ENCODE measurements at places on chromosomes 11 and 22. TPM values are rescaled to one million over a fixed set of nuclear protein-coding genes. Genes with fewer than 3 reads are reported as not detected.
A peak's percentile ranks its signal among the peaks of the same experiment; 100 is the strongest.

The GAB4 gene
- not detected for total RNA-seq

The HEPHL1 gene
- total RNA-seq = not detected

The MMP8 gene
- 0.86 TPM for total RNA-seq

The LRRC74B gene
- not detected for total RNA-seq

The CARD18 gene
- not detected for total RNA-seq

The PIWIL4 gene
- 0.71 TPM for total RNA-seq

The RAB3IL1 gene
- total RNA-seq = 3.8 TPM

The RELT gene
- 1.1 TPM for total RNA-seq

The ASRGL1 gene
- total RNA-seq = 3.2 TPM

The DEAF1 gene
- total RNA-seq = 15.2 TPM

DNA sequence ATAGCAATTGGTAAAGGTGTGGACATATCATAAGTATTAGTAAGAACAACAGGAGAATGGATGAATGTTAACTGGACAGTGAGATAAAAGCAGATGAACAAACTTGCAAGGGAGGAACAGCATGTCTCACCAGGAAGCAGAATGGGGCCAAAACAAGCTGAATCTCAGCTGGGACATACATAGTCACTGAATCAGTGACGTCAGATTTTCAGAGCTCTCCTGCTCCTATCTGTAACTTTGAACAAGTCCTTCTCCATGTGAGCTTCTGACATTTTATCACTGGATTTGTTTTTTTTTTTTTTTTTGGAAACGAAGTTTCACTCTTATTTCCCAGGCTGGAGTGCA lies 118.7 kb downstream of the BBOX1 start:
- no peaks in the 10 kb centered on the region for H3K27me3 ChIP-seq
- no peak overlapping the region for H3K4me3 ChIP-seq
- DNase-seq = no peak
- no peaks in the 10 kb centered on the region for H3K36me3 ChIP-seq
- H3K27ac ChIP-seq = no peak overlapping the region

GRCh38 chr11:47104261-47104950 lies 72.3 kb downstream of the ARFGAP2 start:
- no peak overlapping the region for H3K27ac ChIP-seq
- DNase-seq = no peak
- no peaks in the 10 kb centered on the region for H3K27me3 ChIP-seq
- H3K4me3 ChIP-seq = no peak overlapping the region
- no peaks in the 10 kb centered on the region for H3K4me1 ChIP-seq

- no peak overlapping the region for H3K27ac ChIP-seq
- DNase-seq = no peak
- H3K27me3 ChIP-seq = no peaks in the 10 kb centered on the region
- no peaks in the 10 kb centered on the region for H3K4me1 ChIP-seq
- H3K4me3 ChIP-seq = no peak overlapping the region
Observed at GRCh38 chr11:35272391-35272902, 133.5 kb downstream of the CD44 start.

DNA sequence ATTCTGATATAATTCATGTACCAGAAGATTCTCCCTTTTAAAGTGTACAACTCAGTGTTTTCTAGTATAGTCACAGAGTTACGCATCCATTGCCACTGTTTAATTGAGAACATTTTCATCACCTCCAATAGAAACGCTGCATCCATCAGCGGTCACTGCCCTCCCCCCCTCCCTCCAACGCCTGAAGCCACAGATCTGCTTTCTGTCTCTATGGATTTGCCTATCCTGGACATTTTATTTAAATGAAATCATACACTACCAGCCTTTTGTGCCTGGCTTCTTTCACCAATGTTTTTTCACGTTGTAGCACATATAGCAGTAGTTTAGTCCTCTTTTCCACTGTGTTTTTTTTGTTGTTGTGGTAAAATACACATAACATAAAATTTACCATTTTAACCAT lies 22.8 kb downstream of the TCP11L1 start:
- no peaks in the 10 kb centered on the region for H3K4me1 ChIP-seq
- H3K27ac ChIP-seq = no peak overlapping the region
- no peak overlapping the region for H3K4me3 ChIP-seq

DNA sequence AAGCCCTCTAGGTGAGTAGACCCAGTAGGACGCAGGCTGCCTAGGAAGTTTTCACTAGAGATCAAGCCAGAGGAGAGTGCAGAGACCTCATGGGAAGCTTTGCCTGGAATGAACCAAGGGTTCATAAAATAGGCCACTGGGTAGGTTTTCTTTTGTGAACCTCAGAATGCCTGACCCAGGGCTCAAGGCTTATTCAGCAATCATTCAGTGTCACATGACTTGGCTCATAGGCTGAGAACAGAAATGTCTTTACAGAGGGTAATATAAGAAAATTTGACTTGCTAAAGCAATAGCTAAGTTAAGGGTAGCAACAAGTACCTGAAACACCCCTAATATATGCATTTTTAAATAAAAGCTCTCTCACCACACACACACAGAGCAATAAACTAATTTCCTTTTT lies 132.6 kb downstream of the RAB38 start:
- no peak for DNase-seq
- no peaks in the 10 kb centered on the region for H3K36me3 ChIP-seq
- no peaks in the 10 kb centered on the region for H3K4me1 ChIP-seq
- no peak overlapping the region for H3K4me3 ChIP-seq
- H3K27ac ChIP-seq = no peak overlapping the region
- H3K27me3 ChIP-seq = no peaks in the 10 kb centered on the region

- no peak overlapping the region for H3K27ac ChIP-seq
- DNase-seq = no peak
- no peaks in the 10 kb centered on the region for H3K27me3 ChIP-seq
Observed at GRCh38 chr22:45882881-45883810, 93.8 kb downstream of the WNT7B start.

DNA sequence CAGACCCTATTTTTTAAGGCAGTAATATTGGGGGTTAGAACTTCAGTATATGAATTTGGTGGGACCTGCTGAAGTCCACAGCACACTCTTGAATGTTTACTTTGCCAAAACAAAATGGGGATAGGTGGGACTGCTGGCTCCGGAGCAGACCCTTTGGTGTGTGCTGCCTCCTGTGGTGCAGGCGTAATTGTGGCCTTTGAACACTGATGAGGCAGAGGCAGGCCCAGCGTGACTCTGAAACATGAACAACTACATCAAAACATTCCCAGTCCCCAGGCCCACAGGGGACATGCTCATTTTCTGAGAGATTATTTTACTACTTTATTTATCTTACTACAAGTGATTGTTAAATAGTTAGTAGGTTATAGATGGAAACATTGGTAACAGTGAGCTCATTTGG lies 225.0 kb upstream of the TBCEL start:
- H3K4me3 ChIP-seq = no peak overlapping the region
- H3K27me3 ChIP-seq = no peaks in the 10 kb centered on the region
- H3K4me1 ChIP-seq = no peaks in the 10 kb centered on the region
- no peaks in the 10 kb centered on the region for H3K36me3 ChIP-seq
- H3K27ac ChIP-seq = no peak overlapping the region

- H3K27ac ChIP-seq = no peak overlapping the region
- peak; percentile 58 for DNase-seq
- no peaks in the 10 kb centered on the region for H3K36me3 ChIP-seq
- H3K27me3 ChIP-seq = no peaks in the 10 kb centered on the region
- no peak overlapping the region for H3K4me3 ChIP-seq
Observed at GRCh38 chr11:49995565-49995964, 13.2 kb upstream of the OR4C12 start.

GRCh38 chr11:66478729-66479393 lies 1.4 kb upstream of the DPP3 start:
- no peaks in the 10 kb centered on the region for H3K27me3 ChIP-seq
- H3K36me3 ChIP-seq = no peaks in the 10 kb centered on the region
- no peak for DNase-seq
- H3K27ac ChIP-seq = no peak overlapping the region

- H3K27me3 ChIP-seq = no peaks in the 10 kb centered on the region
- no peak overlapping the region for H3K27ac ChIP-seq
- no peaks in the 10 kb centered on the region for H3K4me1 ChIP-seq
- DNase-seq = no peak
- H3K4me3 ChIP-seq = no peak overlapping the region
Observed at GRCh38 chr22:50071432-50072166, 13.5 kb upstream of the TTLL8 start.

DNA sequence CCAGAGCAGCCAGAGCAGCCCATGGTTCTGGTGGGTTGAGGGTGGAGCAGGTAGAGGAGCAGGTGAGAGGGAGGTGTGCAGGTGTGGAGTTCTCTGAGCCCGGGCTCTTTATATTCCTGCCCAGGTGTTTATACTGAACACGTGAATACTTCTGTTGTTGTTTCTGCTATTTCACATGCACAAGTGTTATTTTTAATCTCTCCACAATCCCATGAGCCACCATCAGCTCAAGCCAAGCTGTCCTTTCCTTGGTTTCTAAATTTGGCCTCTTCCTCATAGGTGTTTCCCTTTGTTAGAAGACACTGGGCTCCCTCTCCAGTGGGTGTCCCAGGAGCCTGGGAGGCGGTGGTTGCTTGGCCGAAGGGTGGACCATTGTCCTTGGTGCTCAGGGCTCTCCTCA lies at the start of gene KRTAP5-3:
Gene KRTAP5-3, minus strand, starts transcription at position 101 of the 400 bp plus-strand sequence. Its CDS starts 78 bp downstream, at position 23.
- H3K4me1 ChIP-seq = no peaks in the 10 kb centered on the region
- DNase-seq = no peak
- H3K27me3 ChIP-seq = no peaks in the 10 kb centered on the region
- H3K27ac ChIP-seq = no peak within 1 kb of the TSS
- H3K36me3 ChIP-seq = no peaks in the 10 kb centered on the region

DNA sequence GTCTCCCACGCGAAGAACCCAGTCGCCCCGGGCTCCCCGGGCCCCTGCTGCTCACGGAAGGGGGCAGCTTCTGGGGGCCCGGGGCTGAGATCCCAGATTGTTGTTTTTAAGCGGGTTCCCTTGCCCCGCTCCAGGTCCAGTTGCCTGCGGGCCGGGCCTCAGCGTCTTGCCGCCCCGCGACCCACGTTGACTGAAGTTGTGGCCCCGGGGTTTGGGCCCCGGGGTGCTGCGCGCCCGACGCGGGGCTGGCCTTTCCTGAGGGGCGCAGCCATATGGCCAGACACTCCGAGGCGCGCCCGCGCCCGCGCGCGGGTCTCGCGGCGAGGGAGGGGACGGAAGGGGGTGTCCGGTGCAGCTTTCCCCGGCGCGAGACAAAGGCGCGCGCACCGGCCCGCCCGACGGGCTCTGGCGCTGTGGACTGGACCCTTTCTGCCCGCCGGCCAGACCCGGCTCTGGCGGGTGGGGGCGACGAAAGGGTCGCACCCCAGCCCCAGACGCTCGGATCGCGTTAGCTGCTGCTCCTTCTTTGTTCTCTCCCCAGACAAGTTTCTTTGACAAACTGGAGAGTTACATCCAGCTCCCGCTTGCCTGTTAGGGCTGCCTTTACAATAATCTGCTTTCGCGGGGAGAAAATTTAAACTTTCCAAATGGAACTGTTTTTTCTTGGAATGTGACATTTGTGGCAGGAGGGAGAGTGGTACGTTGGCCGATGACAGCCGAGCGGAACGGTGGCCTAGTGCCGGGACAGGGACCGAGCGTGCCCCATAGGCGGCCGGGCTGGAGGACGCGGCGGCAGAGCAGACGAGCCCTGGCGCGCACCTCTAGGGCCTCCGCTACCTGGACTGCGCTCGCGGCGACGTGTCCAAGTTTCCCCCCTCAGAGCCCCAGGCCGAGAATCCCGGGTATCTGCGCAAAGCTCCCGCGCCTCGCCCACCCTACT lies 716 bp downstream of the AMOTL1 start:
- DNase-seq = peak; percentile 54
- H3K27me3 ChIP-seq = no peaks in the 10 kb centered on the region
- no peaks in the 10 kb centered on the region for H3K4me1 ChIP-seq
- peak overlapping the region; percentile 82 for H3K27ac ChIP-seq
- H3K4me3 ChIP-seq = peak overlapping the region; percentile 70
- no peaks in the 10 kb centered on the region for H3K36me3 ChIP-seq

DNA sequence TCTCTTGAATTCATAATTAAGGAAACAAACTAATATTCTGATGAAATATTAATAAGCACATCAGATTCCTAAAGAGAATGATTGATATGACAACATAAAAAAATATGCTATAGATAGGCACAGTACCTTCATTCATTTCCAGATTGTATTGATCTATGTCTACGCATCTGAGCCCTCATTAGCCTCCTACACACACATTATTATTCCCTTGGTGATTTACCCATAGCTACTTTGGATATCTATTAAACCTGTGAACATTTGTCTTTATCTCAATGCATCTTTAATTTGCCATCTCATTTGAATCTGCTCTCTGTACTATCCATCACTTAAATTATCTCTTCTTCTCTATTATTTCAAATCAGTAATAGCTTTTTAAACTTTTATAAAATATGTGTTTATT lies 18.4 kb downstream of the SESN3 start:
- H3K4me1 ChIP-seq = no peaks in the 10 kb centered on the region
- no peak overlapping the region for H3K4me3 ChIP-seq
- no peaks in the 10 kb centered on the region for H3K36me3 ChIP-seq
- no peaks in the 10 kb centered on the region for H3K27me3 ChIP-seq
- DNase-seq = no peak

- H3K4me3 ChIP-seq = no peak overlapping the region
- no peaks in the 10 kb centered on the region for H3K4me1 ChIP-seq
- H3K27ac ChIP-seq = no peak overlapping the region
- no peaks in the 10 kb centered on the region for H3K36me3 ChIP-seq
- H3K27me3 ChIP-seq = no peaks in the 10 kb centered on the region
- no peak for DNase-seq
Observed at GRCh38 chr22:44505796-44506354, 7.8 kb upstream of the RTL6 start.

GRCh38 chr11:31865606-31866300 lies 54.6 kb upstream of the PAX6 start:
- H3K4me1 ChIP-seq = peaks cover 4% of the 10 kb centered on the region
- H3K4me3 ChIP-seq = no peak overlapping the region
- DNase-seq = no peak
- no peaks in the 10 kb centered on the region for H3K36me3 ChIP-seq
- H3K27me3 ChIP-seq = no peaks in the 10 kb centered on the region
- H3K27ac ChIP-seq = no peak overlapping the region

GRCh38 chr11:85165819-85166218 lies 461.3 kb downstream of the DLG2 start:
- no peak overlapping the region for H3K4me3 ChIP-seq
- no peaks in the 10 kb centered on the region for H3K4me1 ChIP-seq
- H3K27me3 ChIP-seq = no peaks in the 10 kb centered on the region
- no peaks in the 10 kb centered on the region for H3K36me3 ChIP-seq
- DNase-seq = no peak
